RWPE1 (cell line): ENCODE measurements at places on chromosomes 2 and 18.

- DNase-seq: no peak
Observed at GRCh38 chr2:8595428-8595805, 86.4 kb upstream of the ID2 start.

GRCh38 chr18:73164430-73164829 lies 296.6 kb upstream of the NETO1 start:
- DNase-seq: no peak

DNA sequence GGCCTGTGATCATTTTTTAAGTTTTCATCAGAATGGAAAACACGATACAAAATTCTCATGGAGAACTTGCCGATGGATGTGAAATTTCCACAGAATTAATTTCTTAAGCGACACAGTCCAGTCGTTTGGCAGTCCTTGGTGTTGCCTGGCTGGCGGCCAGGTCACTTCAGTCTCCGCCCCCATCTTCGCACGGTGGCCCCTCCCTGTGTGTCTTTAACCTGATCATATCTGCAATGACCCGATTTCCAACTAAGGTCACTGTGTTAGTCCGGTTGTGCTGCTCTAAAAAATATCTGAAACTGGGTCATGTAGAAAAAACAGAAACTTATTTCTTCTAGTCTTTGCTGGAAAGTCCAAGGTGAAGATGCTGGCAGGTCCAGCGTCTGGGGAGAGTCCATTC lies 44.5 kb upstream of the COPS8 start:
- DNase-seq: no peak

GRCh38 chr2:195406886-195407603 lies 250.0 kb upstream of the SLC39A10 start:
- no peak for DNase-seq

- DNase-seq: no peak
Observed at GRCh38 chr2:127191331-127192219, 28.5 kb downstream of the CYP27C1 start.

DNA sequence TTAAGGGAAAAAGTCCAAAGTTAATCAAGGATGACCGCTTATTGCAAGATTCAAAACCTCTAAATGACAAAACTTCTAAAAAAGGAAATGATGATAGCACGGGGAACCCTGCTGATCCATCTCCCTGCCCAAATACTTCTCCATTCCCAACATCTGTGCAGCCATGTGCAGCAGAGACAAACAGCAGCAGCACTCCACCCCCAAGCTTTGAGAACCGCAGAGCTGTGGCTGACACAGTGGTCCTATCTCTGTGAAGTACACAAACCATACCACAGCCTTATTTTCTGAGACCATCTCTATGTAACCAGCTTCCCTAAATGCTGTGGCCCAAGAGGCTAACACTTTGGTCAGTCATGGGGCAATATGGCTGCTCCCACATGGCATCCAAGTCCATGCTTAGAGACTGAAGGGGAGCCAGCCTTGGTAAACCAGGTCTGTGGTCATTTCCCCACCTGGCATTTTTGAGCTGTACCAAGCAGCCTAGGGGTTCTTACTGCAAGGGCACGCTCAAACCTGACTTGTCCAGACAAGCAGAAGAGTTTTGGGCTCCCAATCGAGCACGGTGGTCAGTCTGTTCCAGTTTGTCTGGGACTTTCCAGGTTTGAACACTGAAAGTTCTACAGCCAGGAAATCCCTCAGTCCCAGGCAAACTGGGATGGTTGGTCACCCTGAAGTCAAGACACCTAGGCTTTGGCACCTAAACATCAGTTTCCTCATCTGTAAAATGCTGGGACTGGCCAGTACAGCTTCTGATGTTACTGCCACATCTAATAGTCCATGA lies 17.1 kb upstream of the NFE2L2 start:
- no peak for DNase-seq

DNA sequence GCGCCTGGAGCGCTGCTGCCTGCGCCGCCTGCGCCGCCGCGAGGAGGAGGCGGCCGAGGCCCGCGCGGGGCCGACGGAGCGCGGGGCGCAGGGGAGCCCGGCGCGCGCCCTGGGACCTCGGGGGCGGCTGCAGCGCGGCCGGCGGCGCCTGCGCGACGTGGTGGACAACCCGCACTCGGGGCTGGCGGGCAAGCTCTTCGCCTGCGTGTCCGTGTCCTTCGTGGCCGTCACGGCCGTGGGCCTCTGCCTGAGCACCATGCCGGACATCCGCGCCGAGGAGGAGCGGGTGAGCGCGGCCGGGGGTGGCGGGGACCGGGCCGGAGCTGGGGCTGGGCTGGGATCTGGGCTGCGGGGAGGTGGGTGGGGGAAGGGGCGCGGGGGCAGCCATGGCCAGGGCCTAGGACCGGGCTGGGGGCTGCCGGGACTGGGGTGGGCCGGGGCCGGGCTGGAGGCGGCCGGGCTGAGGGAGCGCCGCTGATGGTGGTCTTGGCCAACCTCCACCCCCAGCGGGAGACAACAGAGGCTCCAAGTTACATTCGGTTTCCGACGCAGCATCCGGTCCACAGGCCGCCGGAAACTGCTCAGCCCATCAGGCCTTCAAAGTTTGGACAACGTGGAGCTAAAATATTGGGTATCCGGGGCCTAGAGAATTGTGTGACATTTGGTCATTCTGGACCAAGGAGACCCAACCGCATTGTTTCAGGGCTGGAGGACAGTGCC lies 66.4 kb downstream of the KCNG2 start:
- DNase-seq: no peak

GRCh38 chr18:68604256-68604655 lies 110.7 kb downstream of the TMX3 start:
- no peak for DNase-seq

GRCh38 chr2:170229125-170229524 lies 51.2 kb downstream of the MYO3B start:
- DNase-seq: no peak

- DNase-seq: no peak
Observed at GRCh38 chr2:136212426-136213378, 94.8 kb upstream of the CXCR4 start.

DNA sequence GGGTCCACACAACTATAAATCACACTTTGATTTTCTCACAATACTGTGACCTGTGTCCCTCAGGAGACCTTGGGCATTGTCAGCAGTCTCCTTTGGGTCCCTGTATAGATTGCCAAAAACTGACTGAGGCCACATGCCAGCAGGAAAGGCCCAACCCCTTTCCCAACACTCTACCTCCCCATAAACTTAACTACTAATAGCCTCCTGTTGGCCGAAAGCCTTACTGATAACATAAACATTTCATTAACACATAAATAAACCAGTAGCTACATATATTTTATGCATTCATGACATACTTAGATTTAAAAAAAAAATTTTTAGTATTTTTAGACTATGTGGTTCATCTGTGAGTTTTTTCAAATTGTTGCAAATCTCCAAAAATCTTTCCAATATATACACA lies 153.5 kb downstream of the ARL4C start:
- no peak for DNase-seq

GRCh38 chr2:138291805-138292204 lies 209.8 kb upstream of the SPOPL start:
- no peak for DNase-seq

DNA sequence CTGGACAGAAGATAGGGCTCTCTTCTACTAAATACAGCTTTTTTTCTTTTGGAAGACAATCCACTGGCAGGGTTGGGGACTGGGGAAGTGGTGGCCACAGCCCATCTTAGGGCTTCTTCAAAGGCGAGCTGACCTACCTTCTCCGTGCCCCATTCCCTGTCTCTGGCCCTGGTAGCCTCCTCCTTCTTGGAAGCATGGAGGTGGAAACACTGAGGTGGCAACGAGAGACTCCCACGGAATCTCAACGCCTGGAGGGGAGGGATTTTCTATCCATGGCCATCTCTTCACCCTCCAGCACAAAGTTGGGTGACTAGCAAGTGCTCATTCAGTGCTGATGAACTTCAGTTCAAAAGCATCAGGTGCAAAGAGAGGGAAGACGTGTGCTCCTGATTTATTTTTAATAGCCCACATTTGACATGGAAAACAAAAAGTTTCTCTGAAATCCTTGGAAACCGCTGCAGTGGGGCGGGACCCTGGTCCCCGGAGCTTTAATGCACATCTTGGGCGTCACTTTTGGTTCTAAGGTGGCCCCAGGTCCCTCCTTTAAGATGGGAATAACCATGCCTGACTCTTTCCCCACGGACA lies 633 bp upstream of the ARMC9 start:
- no peak for DNase-seq

DNA sequence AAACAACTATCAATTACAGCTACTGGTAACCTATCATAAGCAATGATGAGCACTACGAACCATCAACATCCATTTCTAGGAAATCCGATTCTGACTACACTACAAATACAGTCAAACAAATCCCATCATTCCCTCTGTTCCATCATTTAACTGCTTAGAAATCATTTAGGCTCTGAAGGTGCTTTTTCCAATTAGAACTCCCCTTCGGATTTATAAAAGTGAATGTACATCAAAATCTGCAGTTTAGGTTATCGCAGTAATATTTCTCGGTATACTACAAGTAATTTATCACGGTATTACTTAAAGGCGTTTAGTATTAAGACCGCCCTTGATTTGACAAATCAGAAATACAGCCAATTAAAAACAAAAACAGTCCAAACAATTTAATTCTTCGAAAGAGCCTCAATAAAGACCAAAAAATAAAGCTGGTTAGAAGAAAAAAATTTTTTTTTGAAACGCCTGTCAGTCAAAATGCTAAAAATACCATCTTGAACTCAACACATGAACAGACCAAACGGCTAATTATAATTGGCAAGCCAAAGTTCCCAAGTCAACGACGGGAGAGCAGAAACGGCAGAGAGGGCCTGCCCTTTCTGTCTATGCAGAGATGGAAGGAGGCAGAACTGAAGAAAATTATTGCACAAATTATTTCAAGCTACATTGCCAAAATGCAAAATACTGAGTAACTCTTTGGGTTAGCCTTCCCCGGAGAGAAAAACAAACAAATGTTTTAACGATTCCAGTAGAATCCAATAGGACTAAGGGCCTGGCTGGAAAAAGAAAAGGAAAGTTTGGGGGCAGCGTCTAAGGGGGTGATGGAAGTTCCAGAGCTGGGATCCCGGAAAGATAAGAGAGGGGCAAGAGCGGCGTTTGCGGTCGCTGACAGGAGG lies 1.2 kb downstream of the VPS54 start:
- DNase-seq: no peak

- DNase-seq: no peak
Observed at GRCh38 chr2:8710951-8711350, 29.1 kb downstream of the ID2 start.

DNA sequence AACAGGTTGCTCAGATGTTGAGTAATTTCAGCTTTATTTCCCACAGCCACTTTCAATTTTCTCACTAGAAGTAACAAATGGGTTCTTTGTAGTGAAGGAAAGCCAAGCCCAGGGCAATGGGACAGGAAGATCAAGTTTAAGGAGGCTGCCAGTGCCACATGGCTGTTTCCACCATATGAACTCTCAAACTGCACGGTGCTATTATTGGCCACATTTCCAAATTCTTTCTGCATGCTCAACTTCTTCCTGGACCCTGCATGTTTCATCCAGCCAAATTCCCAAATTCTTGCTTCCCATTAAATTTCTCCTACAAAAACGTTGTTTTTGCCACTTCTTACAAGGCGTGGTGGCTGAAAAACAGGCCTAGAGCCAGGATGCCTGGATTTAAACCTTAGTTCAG lies 193.3 kb upstream of the SPHKAP start:
- DNase-seq: no peak

GRCh38 chr2:183091318-183091953 lies 12.9 kb downstream of the DUSP19 start:
- no peak for DNase-seq

- no peak for DNase-seq
Observed at GRCh38 chr2:217740756-217741155, 262.0 kb downstream of the TNS1 start.

GRCh38 chr2:208929139-208929864 lies 494.5 kb upstream of the MAP2 start:
- no peak for DNase-seq

- DNase-seq: peak; percentile 62
Observed at GRCh38 chr18:54023471-54023870, 201.0 kb downstream of the MBD2 start.

DNA sequence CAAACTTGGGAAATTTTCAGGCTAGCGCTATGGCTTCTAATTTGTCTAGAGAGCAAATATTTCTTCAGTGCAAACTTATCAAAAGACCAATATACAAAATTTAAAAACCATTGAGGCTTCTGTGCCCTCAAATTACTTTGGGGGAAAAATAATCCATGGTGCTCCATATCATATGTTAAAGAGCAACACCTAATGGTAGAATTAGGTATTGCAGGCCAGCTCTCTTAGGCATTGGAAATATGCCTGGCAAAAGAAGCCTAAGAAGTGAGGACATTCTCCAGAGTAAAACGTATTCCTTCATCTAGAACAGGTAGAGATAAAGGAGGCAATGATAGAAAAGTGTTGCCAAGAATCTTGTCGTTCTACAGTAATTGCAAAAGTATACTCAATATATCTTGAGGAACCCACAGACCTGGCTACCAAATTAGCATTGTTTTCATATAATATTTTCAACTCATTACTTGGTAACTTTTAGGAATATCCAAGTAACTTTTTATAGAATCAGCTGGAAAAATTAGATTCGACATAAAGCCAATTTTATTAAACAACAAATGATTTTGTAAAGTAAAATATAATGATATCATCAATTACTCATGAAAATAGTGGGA lies 401.1 kb downstream of the BCL11A start:
- DNase-seq: no peak

- peak; percentile 83 for DNase-seq
Observed at GRCh38 chr2:208006337-208006736, 19.0 kb downstream of the PLEKHM3 start.
